ENCODE measurements at places on chromosomes 1 and 21.

DNA sequence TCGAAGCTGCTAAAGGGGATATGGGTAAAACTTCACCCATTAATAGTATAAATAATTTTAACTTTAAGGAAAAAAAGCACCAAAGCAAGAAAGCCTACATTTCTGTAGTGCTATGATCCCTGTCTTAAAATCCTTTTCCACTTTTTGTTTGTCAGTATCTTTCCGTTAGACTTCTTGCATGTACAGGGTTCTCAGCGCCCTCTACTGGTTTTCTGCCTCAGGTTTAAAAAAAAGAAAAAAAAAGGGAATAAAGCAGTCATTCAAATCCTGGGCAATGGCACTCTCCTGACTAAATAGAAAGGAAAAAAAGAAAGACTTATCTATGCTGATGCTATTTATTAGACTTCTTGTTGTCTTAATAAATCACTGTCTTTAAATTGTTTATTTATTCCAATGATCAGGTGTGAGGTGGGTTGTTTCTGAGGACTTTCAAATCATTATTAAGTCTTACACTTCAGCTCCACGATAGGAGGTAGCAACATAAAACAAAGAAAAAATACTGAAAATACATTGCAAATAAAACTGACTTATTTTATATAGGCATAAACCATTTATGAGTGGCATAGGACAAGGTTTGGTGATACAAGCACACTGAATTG is 475.4 kb upstream of the NR5A2 start:
- no peak for DNase-seq

- no peak for DNase-seq
These were observed 2.3 kb downstream of the EGLN1 start for GRCh38 chr1:231419738-231420298.

DNA sequence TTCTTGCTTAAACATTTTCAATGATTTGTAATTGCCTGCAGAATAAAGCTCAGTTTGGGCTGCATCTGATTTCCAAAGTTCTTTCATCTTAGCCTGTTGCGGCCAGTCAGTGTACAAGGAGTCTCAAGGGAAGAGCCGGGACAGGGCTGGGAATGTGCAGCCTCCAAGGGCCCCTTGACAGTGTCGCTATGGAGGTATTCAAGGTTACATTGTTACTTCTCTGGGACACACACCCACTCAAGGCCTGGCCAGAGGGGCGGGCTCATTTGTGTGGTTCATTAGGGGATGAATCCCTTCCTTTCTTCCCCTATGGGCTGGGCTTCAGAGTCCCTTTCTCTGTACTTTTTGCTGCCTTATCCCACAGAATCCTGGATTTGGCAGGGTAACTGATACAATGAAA is 107.6 kb upstream of the CSF3R start:
- DNase-seq, result no peak

DNA sequence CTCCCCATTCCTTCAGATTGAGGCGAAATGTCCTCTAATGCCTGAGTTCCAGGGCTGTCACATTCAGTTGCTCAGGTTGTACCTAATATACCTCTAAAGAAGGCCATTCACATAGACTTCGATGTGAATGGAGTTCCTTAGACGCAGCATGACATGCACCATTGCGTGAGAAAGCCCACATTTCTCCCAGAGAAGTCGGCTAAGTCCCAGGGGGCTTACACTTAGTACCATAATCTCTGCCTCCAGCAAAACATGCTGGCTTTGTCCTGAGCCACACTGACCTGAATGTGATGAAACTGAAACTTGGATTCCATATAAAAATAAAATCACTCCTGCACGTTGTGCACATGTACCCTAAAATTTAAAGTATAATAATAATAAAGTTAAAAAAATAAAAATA is 23.2 kb upstream of the SLC2A1 start:
- no peak for DNase-seq

DNA sequence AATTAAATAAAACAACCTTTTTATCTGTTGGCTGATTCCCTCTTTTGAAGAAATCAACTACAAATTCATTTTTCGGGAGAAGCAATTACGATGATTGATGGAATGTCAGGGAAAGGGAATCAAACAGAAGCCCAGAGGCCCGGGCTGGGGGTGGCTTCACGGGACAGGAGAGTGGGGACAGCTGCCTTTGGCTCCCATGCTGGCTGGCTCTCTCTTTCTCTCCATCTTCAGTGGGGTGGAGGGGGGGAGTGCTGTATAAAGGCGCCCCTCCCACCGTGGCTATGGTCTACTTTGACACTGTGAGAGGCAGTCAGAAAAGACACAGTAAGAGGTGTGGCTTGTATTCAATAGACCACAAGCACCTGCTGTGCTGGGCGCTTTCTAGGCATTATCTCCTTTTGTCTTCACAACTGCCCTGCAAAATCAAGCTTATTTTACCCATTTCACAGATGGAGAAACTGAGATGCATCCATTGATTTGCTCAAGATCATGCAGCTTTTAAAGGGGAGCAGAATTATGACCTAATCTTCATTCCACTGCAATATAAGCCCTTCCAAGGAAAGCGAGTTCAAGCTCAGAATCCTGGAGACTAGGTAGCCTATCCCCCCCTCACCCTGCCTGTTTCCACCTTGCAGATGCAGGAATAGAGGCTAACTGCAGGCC is 92.9 kb downstream of the GRIK3 start:
- no peak for DNase-seq

DNA sequence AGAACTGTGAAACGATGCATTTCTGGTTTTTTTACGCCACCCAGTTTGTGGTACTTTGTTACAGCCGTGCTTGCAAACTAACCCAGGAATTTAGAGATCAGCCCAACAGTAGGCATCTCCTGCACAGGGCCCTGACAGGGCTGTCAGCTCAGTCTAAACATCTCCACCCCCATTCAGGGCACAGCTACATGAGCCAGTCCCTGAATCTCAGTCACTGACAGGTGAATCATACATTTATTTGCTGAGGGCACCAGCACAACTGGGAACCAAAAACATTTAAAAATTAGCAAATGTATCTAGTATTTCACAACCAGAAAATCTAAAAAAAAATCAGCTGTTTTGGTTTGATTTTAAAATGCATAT is 30.7 kb downstream of the PRDX6 start:
- DNase-seq, result no peak

GRCh38 chr1:159943278-159943640 is 2.2 kb downstream of the IGSF9 start:
- peak; percentile 32 for DNase-seq

DNA sequence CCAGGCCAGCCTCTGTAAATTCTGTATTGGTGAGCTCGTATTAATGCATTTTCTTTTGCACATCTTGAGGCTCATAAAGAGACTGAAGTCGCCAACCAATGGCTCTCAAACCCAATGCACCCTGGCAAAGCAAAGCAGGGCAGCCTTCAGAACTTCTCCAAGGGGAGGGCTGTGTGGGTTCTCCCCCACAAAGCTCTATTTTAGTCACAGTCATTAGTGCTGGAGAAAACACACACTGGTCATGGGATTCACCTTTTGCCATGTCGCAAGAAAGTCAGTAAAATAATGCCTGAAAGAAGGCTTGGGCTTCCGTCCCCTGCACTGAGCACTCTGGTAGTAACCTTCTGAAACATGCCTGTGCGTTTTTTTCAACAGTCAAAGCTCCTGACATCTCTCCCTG is 26.3 kb upstream of the ATF3 start:
- no peak for DNase-seq

DNA sequence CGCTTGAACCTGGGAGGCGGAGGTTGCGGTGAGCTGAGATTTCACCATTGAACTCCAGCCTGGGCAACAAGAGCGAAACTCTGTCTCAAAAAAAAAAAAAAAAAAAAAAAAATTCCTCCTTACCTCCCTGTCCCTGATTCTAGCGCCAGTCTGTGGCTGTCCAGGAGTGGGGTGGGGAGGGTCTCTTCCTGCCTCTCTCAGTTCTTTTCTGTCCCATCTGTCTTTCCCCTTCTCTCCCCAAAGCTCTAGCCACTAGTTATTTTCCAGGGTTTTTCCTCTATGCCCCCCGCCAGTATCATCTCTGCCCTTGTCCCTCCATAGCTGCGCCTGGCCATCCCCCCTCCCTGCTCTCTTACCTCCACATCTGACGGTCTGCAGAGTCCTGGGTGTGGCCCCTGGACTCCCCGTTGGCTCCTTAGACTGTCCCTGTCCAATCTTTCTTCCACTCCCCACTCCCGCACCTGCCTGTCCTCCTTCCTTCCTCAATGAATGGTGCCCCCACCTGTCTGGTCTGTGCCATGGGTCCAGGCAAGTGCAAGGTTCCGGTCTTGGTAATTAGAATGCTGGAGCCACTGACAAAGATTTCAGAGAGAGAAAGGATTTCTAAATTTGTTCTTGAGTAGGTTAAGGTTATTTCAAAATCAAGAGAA is 1.6 kb upstream of the TMEM63A start:
- no peak for DNase-seq

- DNase-seq, result no peak
These were observed 59.9 kb downstream of the SIPA1L2 start for GRCh38 chr1:232570007-232570406.

GRCh38 chr1:203306089-203306964 is 1.0 kb downstream of the BTG2 start:
- peak; percentile 80 for DNase-seq

DNA sequence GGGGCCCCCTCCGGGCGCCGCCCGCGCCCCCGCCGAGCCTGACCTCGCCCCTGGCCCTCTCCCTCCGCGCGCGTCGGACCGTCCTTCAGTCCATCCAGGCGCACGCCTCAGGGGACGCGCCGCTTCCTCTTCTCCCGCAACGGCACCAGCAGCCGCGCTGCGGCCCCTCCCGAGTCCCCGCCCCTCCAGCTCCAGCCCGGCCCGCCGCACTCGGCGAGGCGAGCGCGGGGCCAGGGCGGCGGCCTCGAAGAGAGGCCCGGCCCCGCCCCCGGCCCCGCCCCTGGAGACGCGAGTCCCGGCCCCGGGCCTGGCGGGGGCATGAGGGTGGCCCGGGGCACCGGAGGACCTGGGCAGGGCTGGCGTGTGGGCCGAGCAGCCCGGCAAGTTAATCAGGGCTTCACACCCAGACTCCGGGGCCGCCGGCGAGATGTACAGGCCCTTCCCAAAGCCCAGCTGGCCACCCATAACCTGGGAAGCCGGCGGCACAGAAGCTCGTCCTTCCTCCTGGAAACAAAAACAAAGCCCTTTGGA is at the start of gene IGSF3:
IGSF3 (minus strand) TSS at position 159 of the 531 bp plus-strand sequence. CDS start 1,407 bp downstream, outside the sequence.
- peak; percentile 74 for DNase-seq
